ENCODE measurements at places on chromosomes 4 and X.

- no peak for DNase-seq
Observed at GRCh38 chr4:182447767-182448280, 204.6 kb downstream of the TENM3 start.

DNA sequence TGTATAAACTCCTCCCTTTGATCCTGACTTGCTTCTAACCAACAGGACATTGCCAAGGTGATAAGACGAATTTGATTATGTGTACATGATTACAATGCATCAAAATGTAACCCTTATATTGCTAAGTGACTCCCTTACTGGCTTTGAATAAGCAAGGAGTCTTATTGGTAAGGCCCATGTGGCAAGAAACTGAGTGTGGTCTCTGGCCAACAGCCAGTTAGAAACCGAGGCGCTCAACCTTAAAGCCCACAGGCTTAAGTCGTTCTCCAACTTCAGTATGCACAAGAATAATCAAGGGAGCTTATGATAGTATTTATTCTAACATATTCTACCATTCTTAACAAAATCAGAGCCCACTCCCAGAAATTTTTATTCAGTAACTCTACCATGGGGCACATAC, 374.2 kb upstream of the F9 start:
- DNase-seq, result no peak

GRCh38 chrX:112688242-112688641, 8.5 kb upstream of the LHFPL1 start:
- DNase-seq, result no peak

- DNase-seq, result no peak
Observed at GRCh38 chr4:79395841-79396240, 12.2 kb downstream of the GK2 start.

DNA sequence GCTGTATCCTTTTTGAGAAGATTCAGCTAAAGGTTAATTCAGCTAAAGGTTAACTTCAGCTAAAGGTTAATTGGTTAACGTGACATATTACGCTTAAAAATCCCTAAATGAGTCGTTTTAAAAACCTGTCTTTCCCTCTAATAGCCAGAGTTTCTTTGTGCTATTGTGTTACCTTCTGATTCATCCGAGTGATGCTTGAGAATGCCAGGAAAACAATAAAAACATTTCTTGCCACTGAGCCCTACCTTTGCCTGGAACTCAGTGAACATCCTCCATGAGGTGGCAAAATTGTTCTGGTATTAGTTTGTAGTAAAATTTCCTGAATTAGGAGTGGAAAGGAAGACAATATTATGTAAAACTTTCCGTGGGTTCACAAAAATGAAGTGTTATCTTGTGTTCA, 13.7 kb upstream of the TMPRSS11E start:
- DNase-seq, result no peak

DNA sequence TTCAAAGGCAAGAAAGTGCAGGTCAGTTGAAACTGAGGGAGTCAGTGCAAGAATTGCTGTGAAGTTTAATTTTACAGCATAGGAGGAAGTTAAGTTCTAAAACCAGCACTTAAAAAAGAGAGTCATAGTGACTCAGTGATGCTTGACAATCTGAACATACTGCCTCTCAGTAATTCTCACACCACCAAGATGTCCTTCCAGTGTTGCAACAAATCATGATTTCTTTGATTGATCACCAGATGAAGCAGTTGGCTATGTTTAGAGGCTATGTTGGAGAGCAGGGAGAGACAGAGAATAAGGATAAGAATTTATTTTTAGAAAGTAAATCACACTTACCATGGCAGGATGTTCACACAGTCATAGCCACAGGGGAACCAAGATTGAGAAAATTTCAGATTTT, 13.2 kb downstream of the TRIM2 start:
- no peak for DNase-seq

DNA sequence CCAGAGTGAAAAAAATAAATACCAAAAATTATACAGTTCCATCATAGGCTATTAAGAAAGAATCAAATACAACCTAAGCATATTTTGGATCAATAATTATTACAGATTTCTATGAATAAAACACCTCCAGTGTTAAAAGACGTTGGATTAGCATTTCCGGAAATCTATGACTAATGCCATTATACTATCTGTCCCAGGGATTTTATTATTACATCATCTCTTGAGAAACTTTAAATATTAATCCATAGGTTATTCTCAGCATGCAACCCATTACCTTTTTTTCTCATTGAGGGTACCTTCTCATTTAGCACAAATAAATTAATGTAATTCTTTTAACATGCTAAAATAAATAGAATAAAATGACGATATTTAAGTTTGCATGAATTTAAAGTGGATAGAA, 44.6 kb downstream of the CXorf58 start:
- no peak for DNase-seq

- no peak for DNase-seq
Observed at GRCh38 chrX:47420962-47421361, 50.6 kb downstream of the ZNF157 start.

DNA sequence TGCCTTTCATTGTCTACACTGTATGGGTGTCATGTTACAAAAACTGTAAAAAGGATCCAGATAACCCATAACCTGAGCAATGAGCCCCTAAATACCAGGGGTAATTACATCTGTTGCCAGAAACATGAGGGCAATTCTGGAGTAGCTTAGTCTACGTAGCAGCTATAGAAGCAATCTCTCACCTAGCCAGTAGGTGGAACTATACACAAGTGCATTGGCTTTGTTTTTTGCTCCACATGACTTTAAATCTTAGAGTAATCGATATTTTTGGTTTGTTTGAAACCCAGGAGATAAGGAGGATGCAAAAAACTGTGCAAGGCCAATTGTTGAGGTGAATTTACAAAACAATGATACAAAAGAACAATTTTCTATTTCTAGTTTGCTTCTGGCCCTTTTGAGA, 57.5 kb downstream of the GPR82 start:
- no peak for DNase-seq

GRCh38 chrX:103446665-103447302, 70.4 kb downstream of the BEX3 start:
- no peak for DNase-seq

- no peak for DNase-seq
Observed at GRCh38 chrX:102846544-102847236, 90.4 kb upstream of the RAB40AL start.

GRCh38 chr4:8035371-8035780, 95.7 kb upstream of the AFAP1 start:
- no peak for DNase-seq

- no peak for DNase-seq
Observed at GRCh38 chrX:95762716-95763115, 921.9 kb upstream of the DIAPH2 start.

- no peak for DNase-seq
Observed at GRCh38 chr4:85951099-85951498, 408.8 kb downstream of the MAPK10 start.

DNA sequence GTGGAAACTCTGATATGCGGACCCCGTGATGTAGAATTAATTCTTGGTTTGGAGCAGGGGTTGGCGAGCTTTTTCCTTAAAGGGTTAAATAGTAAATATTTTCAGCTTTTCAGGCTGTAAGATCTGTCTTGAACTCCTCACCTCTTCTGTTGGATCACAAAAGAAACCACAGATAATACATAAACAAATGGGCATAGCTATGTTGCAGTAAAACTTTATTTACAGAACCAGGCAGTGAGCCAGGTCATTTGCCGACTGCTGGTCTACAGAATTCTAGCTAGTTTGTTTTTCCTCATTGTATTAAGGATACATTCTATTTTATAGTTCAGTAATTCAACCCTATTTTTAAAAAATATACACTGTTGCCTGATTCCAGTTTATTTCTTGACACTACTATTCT, 116.6 kb downstream of the PAPSS1 start:
- DNase-seq, result no peak

- no peak for DNase-seq
Observed at GRCh38 chr4:62487016-62487415, 1286.9 kb downstream of the ADGRL3 start.

DNA sequence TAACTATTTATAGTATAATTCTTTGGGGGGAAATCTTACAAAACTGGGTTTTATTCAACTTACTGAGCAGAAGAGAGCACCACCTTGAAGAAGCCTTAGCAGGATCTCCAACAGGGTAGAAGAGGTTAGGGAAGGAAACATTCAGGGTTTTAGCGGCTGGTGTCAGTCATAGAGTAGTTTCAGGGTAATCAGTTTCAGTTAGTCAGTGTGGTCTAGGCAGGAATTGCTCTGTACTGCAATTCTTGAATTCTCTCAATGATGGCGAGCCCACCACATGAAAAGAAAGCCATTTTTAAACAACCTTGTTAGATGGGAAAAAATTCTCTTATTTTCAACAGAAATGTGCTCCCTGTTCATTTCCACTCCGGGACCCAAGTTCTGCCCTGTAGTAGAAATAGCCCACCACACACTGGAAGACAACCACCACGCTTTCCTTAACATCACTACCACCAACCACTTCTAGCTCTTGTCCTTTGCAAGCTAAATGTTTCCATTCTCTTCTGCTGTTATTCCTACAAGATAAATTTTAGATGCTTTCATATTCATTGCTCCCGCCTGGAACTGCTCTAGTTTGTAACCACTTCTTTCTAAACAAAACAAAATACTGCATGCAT, 25.9 kb downstream of the COL25A1 start:
- DNase-seq, result no peak

DNA sequence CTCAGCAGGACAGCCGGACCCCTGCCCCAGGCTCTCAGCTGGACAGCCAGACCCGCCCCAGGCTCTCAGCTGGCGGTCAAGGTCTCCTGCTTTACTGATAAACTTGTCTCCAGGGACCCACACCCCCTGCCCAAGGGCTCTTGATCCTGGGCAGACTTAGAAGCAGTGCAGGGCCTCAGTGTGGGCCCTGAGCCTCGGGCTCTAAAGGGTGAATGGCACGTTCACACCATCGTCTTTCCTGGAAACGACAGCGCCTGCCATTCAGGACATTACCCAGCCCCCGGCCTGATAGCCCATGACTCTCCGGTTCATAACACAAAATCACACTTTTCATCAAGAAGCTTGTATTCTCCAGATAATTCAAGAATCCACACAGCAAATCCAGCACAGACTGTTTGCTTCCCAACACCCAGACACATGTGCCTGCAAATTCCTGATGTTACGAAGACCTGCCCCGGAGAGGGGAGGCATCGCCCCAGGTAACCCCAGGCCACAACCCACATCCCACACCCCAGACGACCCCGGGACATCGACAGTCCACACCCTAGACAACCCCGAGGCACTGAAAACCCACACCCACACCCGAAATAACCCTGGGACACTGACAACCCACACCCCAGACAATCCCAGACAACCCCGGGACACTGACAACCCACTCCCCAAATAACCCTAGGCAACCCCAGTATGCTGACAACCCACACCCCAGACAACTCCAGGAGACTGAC, 136.8 kb downstream of the FAM53A start:
- DNase-seq, result no peak

DNA sequence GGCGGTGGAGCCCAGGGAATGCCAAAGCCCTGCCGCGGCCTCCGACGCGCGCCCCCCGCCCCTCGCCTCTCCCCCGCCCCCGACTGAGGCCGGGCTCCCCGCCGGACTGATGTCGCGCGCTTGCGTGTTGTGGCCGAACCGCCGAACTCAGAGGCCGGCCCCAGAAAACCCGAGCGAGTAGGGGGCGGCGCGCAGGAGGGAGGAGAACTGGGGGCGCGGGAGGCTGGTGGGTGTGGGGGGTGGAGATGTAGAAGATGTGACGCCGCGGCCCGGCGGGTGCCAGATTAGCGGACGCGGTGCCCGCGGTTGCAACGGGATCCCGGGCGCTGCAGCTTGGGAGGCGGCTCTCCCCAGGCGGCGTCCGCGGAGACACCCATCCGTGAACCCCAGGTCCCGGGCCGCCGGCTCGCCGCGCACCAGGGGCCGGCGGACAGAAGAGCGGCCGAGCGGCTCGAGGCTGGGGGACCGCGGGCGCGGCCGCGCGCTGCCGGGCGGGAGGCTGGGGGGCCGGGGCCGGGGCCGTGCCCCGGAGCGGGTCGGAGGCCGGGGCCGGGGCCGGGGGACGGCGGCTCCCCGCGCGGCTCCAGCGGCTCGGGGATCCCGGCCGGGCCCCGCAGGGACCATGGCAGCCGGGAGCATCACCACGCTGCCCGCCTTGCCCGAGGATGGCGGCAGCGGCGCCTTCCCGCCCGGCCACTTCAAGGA, at the start of gene FGF2:
TSS of gene FGF2 (plus strand) at position 279 of the 705 bp plus-strand sequence. CDS start at position 623, 344 bp downstream.
- no peak for DNase-seq

GRCh38 chrX:135975421-135975820, 1.6 kb upstream of the MMGT1 start:
- DNase-seq, result no peak

GRCh38 chr4:56613101-56613862, 67.8 kb downstream of the HOPX start:
- DNase-seq, result no peak

DNA sequence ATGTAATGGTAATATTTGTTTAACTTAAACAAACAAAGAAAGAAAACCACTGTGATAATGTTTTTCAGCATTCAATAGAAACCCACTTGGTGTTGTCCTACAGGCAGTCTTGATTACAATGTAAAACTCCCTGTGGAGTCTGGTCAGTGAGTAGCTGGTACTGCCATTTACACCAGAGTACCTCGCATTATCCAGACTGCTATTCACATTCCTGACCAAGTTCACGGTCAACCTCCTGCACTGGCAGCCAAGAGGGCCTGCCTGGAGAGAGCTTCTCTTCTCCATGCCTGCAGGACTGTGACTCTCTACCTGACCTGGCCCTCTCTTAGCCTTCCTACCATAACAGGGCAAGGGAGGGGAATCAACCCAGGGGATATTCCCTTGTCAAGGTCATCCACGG, 2.9 kb upstream of the LONRF3 start:
- no peak for DNase-seq

GRCh38 chr4:6561173-6561516, 13.8 kb upstream of the MAN2B2 start:
- DNase-seq, result no peak

DNA sequence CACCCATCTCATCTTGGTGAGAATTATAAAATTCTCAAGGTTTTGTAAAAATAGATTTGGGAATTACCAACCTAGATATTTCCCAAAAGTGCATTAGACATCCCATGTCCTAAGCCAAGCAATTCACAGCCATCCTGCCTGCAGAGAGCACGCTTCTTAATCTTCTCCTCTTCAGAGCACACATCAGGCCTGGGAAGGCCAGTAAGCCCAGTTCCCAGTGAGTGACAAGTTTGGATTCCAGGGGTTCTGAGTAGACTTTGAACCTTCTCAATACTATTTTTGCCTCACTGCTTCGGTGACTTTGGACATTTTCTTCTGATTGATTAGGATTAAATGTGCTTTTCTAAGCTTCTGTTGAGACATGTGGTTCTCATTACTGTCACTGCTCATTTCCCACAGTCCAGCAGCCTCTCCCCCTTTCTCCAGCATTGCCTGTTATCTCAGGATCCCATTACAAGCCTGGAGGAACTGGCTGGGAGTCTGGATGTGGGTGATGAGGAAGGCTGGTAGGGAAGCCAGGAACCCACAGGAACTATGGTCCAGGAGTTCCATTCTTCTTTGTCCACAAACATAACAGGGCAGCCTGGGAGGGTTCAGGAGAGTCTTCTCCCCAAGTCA, 56.4 kb upstream of the TMEM150C start:
- DNase-seq, result no peak

- DNase-seq, result no peak
Observed at GRCh38 chr4:154456240-154456639, 35.4 kb downstream of the DCHS2 start.

Data from activated CD4-positive, alpha-beta T cell treated with anti-CD3 and anti-CD28 coated beads, Interleukin-2, amount 50 U/mL, for 24 hours (primary cell).